Amniotic stem cell (primary cell): ENCODE measurements at places on chromosomes 2 and 18.

- no peak for DNase-seq
These were observed 241.2 kb upstream of the TANK start for GRCh38 chr2:160918906-160919503.

GRCh38 chr2:147824620-147825019, 20.2 kb upstream of the ACVR2A start:
- DNase-seq: no peak

DNA sequence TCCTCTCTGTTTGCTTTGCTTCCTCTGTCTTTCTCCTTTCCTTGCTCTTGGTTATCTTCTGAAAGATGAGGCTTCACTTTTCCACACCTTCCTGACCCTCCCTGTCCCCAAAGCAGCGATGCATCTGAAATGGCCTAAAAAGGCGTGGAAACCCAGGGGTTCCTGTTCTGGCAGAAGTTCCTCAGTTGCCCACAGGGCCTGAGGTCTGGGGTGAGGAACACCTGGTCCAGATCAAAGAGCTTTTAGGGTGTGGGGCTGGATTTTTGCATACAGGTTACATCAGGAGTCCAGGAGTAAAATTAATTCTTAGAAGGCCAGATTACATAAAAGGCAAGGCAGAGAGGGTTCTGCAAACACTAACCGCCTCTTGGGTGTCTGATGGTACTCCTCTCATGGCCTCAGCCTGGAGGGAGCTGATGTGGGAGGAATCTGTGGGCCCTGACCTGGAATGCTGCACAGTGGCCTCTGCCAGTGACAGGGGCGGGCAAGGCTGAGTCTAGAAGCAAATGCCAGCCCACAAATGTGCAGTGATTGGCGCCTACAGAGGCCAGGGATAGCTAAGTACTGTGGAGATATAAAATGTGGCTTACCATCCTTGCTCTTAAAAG, 41.8 kb downstream of the INPP4A start:
- no peak for DNase-seq

DNA sequence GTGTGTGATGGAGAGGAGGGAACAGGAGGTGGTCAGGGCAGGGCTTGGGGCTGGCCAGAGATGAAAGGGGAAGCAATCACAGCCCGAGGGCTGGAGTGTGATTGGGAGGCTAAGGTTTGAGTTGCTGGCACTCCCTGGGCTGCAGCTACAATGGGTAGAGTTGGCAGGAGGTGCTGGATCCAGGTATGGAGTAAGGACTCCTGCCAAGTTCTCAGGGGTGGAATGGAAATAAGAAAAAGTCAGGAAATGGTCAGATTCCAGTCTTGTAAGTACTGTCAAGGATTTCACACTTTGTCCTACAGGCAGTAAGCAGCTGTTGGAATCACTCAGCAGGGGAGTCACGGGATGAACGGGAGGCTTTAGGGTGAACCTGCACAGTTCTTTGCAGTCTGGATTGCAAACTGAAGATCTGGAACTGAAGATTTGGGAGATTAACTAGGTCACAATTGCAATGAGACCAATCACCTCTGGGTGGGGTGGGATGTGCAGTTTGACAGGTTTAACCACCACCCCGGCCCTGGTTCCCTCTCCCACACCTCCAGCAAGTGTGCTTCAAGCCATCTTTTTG, 10.9 kb upstream of the INPP5D start:
- DNase-seq: no peak

- DNase-seq: no peak
These were observed 36.3 kb downstream of the STAT4 start for GRCh38 chr2:191114403-191114886.

DNA sequence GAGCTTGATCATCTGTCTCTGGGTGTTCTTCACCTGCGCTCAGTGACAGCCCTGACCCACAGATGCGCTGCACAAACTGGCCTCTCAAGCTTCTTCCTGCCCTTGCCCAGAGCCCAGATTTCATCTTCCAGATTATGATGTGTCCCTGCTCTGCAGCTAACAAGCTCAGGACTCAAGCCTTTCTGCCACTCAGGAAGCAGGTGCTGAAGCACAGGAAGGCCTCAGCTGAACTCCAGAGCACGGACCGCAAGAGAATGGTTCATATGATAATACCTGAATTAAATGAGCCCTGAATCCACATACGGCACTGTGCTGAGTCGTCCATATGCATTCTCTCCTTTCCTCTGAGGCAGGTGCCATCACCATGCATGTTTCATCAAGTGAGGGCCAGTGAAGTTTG, 3.8 kb downstream of the CD207 start:
- no peak for DNase-seq

DNA sequence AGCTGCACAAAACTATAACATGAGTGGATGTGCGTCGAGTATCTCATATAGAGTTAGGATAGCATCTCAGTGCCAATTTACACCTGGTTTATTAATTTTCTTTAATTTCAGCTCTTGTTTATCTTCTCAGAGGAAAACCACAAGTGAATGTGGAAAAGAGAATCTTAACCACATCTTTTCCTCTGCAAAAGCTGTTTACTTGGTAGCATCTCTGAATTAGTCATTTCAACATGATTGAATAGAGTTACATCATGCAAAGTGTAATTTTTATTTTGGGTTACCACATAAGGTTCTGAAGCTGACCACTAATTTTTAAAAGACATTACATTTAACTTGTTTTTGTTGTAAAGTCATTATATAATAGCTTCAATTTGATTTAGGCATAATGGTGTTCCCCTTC, 83.8 kb upstream of the FAM237A start:
- DNase-seq: no peak

DNA sequence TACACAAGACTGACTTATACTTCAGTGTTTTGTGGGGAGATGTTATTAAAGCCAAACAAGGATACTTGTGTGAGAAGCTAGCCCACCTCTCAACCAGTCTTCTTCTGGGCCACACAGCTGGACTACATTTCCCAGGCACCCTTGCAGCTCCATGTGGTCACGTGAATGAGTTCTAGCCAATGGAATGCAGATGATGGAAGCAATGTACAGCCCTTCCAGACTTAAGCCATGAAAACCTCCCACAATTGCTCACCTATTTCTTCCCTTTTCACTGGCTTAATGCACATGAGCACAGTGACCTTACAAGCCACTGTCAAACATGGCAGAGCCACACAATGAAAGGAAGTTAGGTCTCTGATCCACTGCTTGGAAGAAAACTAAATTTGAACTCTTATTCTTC, 20.4 kb upstream of the FEZ2 start:
- DNase-seq: no peak

GRCh38 chr2:234328444-234328990, 168.4 kb downstream of the ARL4C start:
- DNase-seq: no peak

GRCh38 chr2:112048887-112049286, 6.2 kb upstream of the TMEM87B start:
- DNase-seq: no peak

DNA sequence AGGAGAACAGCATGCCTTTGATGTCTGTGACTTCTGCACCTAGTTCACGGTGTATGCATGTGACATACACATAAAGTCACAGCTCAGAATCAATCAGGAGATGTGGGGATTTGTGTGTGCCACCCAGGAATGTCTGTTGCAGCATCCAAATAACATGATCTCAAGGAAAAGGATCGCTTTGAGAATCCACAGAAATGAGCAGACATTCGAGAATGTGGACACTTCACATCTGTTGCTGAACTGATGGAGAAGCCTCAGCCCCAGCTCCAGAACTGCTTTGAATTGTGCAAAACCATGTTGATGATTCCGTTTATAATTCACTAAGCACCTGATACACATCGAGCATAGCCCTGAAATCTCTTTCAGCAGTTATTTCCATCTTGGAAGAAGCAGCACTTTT, 208.6 kb downstream of the CMPK2 start:
- no peak for DNase-seq

DNA sequence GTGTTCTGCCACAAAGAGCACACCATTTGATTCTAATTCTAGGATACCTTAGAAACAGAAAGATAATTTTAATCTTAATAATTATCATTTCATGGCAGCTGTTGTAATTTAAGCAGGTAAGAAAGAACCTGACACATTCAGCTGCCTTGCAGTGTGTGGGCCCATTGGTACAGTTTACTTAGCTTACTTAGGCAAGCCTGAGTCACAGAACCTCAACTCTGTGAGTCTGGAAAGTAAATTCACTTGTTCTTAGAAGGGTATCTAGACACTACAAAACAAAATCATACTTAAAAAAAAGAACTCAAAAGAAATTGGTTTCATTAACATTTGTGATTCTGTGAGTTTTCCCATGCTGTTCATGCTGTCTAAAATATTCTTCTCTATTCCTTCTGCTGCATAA, 956.3 kb upstream of the SLC39A10 start:
- DNase-seq: no peak

DNA sequence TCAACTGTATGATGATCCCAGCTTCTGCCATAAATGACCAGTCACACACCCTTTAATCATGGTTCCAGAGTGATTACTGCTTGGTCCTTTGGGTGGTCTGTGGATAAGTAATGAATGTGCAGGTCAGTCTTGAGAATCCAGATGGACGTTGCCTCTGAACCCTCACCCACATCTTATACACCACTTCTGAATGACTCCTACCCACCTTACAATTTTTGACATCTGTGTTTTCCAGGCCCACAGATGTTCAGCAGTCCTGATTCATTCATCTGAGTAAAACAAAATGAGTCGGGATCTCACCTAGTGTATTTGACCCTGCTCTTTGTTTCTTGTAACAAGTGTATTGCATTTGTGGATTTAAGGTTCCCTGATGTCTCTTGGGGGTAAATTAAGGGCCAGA, 194.1 kb upstream of the CCDC68 start:
- no peak for DNase-seq

DNA sequence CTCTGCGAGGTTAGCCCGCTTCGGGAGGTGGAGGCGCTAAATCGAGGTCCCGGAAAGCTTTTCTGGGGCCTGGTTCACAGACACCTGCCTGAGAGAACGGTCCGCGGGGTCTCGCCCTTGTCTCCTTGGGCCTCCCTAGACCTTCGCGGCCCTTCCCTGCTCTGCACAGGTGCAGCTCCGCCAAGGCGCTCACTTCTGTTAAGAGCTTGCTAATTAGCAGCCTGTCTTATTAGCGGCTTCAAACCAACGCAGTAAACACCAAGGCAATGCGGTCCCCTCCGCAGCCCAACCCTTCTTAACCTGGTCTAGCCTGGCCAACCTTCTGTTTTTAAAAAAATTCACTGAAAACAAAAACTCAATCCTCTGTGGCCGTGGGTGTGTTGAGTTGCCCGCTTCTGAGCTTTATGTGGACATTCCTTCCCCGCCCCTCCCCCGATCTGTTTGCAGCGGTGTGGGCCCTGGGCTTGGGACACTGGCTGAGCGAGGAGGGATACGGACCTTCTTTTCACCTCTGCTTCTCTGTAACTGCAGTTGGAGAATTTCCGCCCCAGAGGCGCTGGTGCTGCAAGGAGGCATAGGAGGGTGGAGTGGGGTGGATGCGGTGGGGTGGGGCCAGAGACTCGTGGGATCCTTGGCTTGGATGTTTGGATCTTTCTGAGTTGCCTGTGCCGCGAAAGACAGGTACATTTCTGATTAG, 3.4 kb upstream of the HOXD4 start:
- no peak for DNase-seq

- DNase-seq: no peak
These were observed 30.2 kb upstream of the GPR55 start for GRCh38 chr2:230955163-230955737.

DNA sequence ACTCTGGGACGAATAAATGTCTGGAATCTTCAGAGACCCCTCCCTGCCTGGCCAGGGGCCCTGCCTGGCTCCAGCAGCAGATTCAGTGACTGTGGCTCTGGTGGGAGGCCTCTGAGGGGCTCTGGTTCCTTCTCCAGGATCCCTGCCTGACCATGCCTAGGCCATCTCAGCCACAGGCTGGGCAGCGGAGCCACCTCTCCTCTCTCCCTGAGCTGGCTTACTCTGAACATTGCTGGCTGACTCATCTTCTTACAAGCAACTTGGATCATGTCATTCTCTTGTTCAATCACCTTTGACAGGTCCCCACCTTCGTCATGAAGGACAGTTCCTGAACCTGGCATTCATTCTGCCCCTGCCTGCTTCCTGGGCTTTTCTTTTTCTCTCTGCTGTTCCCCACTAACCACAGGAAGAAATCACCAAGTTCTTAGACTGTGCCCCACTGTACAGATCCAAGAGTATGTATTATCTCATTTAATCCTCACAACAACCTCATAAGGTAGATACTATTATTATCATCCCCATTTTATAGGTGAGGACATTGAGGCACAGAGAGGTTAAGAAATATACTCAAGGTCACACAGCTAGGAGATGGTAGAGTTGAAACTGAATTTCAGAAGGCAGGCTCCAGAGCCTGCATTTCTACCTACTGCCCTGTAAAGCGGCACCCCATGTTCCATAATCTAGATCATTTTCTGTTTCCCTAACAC, 155.5 kb upstream of the SMAD2 start:
- no peak for DNase-seq

- DNase-seq: no peak
These were observed at the start of gene TMEM200C for GRCh38 chr18:5895299-5895875. TSS of gene TMEM200C (minus strand) at chr18:5895522. CDS start at chr18:5892063, 3,459 bp downstream.

- no peak for DNase-seq
These were observed 15.2 kb upstream of the MAP4K4 start for GRCh38 chr2:101682311-101682710.

DNA sequence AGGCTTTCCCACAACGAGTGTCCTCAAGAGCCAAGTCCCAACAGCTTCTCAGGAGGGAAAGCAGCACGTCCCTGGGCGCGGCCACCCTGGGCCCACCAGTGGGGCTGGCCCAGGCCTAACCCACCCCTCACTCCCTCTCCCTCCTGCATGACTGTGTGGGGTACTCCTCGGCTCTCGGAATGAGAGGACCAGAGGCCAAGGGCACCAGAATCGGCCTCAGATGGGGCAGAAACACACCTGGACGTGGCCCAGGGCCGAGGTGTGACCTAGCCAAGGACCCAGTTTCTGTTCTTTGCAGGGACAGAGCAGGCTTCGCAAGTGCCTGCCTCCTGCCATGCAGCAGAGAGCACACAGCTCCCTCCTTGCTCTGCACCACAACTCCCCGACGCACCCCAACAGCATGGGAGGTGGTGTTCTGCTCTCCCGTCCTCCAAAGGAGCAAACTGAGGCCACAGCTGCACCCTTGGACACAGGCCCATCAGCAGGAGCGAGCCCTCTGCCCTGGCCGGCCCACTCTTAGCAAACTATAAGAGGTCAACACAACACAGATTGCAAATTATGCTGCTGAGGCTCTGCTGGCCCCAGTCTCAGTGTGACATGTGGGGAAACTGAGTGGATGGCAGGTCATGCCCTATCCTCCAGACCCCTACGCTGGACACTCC, 19.7 kb downstream of the HS6ST1 start:
- DNase-seq: no peak

GRCh38 chr2:7437141-7437540, 519.9 kb downstream of the RNF144A start:
- DNase-seq: no peak
